MG63 (cell line): ENCODE measurements at places on chromosomes 1 and 21. TPM values are rescaled to one million over a fixed set of nuclear protein-coding genes. Genes with fewer than 3 reads are reported as not detected.

GRCh38 chr1:245375789-245376460 lies 221.1 kb downstream of the KIF26B start:
- no peak for DNase-seq

DNA sequence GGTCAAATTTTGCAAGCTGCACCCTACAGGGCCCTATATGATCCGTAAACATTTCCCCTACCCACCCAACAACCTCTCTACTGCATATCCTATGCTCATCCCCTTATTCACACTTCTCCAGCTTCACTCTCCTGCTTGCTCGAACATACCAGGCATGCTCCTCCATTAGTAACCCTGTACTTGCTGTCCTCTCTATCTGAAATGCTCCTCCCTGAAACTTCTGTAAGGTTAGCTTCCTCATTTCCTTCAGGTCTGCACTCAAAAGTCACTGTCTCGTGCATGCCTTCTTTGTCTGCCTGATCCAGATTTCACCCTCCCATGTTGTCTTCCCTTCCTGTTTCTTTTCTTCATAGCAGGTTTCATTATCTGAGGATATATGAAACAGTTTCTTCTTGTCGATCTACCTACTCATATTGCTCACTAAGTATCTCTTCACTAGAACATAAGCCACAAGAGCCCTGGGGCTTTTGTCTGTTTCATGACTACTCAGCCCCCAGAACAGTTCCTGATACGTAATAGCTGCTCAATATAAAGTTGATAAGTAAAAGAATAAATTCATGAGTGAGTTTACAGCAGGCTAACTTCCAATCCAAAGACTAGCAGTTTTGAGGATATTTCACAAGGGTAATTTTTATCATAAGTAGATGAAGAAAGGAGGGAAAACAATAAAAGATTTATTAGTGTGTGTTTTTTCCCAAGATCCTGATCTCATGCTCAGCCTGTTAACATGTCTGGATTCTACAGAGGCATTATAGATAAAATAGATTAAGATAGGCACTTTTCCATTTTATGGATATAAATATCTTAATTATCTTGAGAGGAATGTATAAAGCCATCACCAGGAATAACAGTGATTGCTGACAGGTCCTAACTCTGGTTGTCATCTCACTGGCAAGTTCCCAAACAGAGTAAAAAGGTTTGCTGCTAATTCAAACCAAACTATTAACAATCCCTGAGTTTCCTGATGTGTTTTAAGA lies 392.5 kb upstream of the ESRRG start:
- no peak for DNase-seq

DNA sequence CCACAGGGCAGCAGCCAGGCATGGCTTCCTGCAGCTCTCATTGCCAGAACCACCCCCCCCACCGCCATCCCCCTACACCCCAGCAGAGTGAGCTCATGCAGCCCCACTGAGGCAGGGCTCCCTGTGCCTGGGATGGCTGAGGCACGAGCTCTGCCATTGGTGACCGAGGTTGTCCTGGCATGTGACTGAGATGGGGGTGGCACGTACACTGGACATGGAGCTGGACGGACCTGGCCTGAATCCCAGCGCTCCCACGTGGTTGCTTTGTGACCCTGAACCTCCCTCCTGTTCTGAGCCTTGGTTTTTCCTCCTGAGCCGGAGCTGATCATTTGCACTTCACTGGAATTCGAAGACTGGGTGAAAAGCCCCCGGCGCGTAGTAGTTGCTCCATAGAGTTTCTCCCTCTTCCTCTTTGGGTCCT lies 28.3 kb downstream of the ALPL start:
- no peak for DNase-seq

DNA sequence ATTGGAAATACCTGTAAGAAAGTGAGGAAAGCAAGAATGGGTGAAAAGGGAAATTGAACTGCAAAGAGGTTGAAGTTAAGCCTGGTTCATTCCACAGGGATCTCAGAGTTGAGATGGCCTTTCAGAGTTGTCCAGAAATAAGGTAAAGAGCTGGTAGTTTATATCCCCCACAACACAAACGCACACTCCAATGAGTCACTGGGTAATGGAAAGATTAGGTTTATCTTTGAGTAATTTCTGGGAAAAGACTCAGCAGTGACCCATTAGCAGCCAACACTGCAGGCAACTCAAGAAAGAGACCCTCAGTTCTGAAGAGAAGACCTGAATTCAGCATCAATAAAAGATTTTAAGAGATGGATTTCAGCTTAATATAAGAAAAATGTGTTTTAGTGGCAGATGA lies 485.5 kb downstream of the PTPRC start:
- no peak for DNase-seq

The PLA2G2A gene
- not detected in 2 replicates for total RNA-seq

DNA sequence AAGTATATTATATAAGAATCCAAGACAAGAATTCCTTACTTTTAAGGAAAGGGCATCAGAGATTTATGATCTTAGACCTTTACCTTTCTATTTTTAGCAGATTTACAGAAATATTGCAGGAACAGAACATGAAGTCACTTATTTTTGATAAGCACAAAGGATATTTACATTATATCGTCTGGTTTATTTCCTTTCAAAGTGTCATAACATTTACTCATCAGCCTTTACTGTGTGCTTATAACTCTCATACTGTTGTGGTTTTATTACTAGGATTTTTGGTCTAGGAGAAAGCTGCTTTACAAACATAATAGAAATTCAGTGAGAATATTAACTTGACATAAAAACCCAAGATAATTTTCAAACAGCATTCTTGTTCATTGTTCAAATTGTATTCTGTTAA lies 47.6 kb downstream of the APP start:
- no peak for DNase-seq

The SELE gene
- not detected in 2 replicates for total RNA-seq

DNA sequence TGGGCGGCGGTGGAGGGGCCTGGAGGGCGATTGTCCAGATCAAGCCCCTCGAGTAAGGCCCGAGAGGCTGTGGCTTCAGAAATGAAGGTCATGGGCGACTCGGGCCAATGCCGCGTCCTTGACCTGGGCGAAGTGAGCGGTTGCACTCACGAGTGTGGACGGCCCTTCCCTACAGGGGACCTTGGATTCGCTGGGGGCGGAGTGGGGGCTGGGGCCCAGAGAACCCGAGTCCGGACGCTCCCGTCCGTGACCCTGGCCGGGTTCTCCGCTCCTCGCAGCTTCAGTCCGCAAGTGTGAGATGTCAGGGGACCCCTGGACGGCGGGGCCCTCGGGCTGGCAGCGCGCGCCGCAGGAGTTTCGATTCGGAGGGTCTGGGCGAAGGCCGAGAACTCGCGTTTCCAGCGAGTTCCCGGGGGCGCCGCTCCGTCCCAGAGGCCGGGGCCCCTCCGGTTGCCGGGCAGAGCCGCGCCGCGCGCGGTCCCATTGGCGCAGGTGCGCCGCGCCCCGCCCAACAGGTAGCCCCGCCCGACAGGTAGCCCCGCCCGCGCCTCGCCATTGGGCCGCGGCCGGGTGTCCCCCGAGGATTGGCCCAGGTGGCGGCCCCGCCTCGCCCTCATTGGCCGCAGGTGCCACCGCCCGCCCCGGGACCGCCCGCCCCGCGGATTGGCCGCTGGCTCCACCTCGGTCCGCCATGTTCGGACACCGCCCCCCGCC lies at the start of gene PRKCZ:
Gene PRKCZ (plus strand): TSS at position 694 of the 714 bp plus-strand sequence. CDS start 220 bp downstream, outside the sequence.
- peak; percentile 79 for DNase-seq

- no peak for DNase-seq
Observed at GRCh38 chr1:199716729-199717128, 310.8 kb upstream of the NR5A2 start.

DNA sequence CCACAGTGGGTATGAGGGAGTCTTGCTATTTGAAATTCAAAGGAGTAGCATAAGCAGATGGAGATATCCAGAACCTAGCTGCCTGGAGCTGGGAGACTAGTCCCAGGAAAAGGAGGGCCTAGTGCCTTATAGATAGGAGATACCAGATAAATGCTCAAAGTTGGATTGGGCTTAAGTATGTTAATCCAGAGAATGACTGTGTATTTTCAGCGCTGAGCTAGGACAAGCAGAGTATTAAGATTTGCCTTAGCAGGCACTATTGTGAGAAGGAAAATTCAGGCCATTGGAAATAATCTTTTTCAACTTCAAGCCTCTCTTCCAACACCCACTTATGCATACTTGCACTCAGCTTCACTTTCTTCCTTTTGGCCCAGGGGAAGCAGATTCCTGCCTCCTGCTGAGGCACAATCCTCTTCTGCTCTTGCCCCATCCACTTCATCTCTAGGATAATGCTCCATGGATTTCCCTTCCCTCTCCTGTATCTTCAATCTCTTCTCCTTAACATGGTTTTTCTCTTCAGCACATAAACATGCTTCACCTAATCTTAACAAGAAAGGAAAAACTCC lies 21.1 kb downstream of the PIK3C2B start:
- DNase-seq, result no peak

- DNase-seq, result no peak
Observed at GRCh38 chr1:169495046-169495775, 9.5 kb upstream of the SLC19A2 start.

The SPRR4 gene
- total RNA-seq, result not detected in 2 replicates

DNA sequence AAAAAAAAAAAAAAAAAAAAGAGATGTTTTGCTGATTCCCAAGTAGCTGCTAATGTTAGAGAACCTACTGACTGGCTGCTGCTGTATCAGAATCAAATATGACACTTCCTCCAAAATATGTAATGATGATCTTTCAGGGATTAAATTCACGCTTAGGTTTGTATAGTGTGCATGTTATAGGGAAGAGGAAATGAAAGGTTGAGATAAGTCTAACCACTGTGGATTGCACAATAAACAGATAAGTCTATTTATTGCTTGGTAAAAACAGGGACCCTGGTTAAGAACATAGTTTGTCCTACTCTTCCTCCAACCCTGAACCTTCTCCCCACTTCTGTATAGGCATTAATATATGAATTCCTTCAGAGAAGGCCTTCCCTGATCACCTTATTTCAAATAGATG lies 13.2 kb downstream of the RC3H1 start:
- DNase-seq, result no peak

GRCh38 chr1:28027238-28027637 lies 61.2 kb downstream of the EYA3 start:
- no peak for DNase-seq

- DNase-seq, result no peak
Observed at GRCh38 chr1:156676820-156677615, at the start of gene NES. TSS of gene NES (minus strand) at chr1:156677407. CDS start at chr1:156677264, 143 bp downstream.

- DNase-seq, result no peak
Observed at GRCh38 chr1:203681739-203682138, 55.1 kb downstream of the ATP2B4 start.

The CLIC6 gene
- not detected in 2 replicates for total RNA-seq

- DNase-seq, result no peak
Observed at GRCh38 chr1:183520379-183520778, 48.1 kb downstream of the SMG7 start.

The PRR9 gene
- total RNA-seq, result 0.07 and 1.0 TPM in 2 replicates

The CRB1 gene
- 0.36 TPM in 1 of 2 replicates, not detected in the other for total RNA-seq

DNA sequence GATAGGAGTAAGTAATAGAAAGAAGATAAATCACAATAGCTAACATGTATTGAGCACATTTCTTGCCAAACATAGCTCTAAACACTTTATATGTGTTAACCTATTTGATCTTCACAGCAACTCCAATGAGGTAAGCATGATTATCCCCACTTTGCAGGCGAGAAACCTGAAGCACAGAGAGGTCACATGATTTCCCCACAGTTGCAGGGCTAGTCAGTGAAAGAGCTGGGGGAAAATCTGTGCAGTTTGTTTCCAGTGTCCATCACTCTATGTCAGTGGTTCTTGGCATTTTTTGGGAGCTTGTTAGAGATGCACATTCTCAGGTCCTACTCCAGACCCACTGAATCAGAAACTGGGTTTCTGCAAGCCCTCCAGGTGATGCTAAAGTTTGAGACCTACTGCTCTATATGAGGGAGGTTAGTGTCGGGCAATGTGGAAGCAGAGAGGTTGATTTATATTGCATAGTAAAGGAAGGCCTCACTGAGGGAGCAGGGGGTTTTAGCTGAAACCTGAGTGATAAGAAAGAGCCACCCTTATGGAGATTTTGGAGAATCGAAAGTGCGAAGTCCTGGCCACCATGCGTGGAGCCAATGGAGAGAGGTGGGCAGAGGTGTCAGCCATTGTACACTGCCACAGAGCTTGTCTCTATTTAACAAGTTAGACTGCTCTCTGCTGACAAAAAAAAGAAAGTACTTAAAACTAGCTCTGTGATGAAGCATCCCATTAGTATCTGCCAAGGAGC lies 20.9 kb downstream of the MCOLN3 start:
- no peak for DNase-seq

The KRTAP19-3 gene
- not detected in 2 replicates for total RNA-seq

- DNase-seq, result no peak
Observed at GRCh38 chr1:92459871-92460320, 26.8 kb downstream of the GFI1 start.

DNA sequence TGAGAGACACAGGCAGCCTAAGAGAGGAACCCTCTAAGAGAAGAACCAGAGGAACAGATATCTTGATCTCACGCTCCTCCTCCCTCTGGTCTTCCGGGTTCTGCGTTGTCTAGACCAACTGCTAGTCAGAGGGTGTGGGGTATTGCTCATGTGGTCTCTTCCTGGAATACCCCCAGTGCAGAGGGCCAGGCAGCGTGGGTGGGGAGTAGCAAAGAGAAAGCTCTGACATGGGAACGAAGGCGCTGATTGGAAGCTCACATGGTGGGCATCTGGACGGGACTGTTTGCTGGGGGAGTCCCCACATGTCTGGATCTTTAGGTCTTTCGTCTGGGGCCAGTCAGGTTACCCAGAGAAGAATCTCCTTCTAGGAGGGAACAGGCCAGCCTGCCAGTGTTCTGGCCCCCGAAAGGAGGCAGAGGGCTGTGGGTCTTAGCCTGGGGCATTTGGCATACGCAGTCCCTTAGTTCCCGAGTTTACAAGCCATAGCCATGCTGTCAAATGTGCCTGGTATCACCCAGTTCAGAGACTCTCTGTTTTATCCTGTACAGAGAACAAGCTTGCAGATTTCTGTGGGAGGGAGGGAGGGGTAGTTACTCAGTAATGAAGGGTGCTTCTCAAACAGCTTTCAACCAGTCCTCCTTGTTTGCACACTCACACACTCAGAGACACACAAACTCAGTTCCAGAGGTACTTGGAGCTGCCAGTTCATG lies 18.3 kb upstream of the IL6R start:
- no peak for DNase-seq

GRCh38 chr1:8015036-8015808 lies 10.9 kb downstream of the ERRFI1 start:
- no peak for DNase-seq

DNA sequence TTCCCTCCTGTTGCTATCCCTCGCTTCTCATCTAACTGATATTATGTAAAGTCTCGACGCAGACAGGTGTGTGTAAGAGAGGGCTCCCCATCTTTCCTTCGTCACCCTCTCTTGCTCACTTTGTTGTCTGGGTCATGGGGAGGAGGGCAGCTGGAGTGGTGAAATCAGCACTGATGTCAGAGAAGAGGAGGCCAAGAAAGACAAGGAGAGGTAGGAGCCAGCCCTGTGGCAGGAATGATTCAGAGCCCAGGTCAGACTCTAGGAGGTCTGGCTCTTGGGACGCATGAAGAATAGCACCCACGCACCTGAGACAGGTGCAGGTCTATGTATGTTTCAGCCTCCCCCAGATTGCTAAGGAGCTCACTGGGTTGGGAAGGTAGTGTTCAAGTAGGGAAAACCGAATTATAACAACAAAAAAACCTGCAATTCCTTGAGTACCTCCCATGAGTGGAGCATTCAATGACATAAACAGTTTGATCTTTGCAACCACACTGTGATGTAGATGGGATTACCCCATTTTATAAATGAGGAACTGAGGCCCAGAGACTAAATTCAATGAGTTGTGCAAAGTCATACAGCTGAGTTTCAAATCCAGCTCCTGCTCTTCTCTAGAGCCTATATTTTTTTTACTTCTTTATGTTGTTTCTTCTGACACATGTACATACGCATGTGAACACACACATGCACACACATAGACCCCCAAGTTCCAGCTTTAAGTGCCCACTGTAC lies 10.4 kb downstream of the NUAK2 start:
- DNase-seq, result no peak

- DNase-seq, result no peak
Observed at GRCh38 chr1:217402301-217402700, 228.6 kb downstream of the GPATCH2 start.
